Adrenal gland (tissue), 19 donors: ENCODE measurements at places on chromosomes 1 and 21.

- no peak for DNase-seq
Measured at GRCh38 chr21:29271927-29272333, 26.8 kb upstream of the BACH1 start.

GRCh38 chr1:239566074-239566473 lies 179.7 kb downstream of the CHRM3 start:
- no peak for DNase-seq

DNA sequence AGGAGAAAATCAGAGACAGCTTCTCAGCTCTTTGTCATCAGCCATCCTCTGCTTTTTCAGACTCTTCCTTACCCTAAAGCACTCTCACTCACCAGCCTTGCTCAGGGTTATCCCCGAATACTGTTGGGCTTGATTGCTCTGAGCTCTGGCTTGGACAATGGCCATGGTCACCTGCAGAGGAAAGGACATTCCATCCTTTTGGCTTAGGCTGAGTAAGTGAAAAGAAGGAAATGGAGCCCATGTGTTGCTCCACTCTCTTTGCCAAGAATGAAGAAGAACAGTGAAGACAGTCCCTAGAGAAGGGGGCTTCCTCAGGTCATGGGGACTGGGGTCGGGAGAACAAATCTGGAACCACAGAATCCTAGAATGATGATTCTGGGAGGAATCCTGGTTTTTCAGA lies 2.3 kb downstream of the MTMR11 start:
- no peak for DNase-seq

DNA sequence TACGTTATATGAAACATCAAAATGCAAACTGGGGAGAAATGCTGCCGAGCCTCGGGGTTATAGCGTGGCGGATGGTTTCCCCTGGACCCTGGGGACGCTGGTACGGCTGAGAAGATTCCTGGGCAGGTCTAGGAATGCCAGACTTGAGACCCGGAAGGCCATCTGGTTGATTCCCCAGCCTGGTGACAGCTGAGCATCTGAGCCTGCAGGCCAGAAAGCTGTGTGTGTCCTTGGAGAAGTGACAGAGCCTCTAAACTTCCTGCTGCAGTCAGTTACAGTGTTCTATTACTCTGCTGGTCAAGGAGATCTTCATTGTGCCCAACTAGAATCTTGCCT lies 2.3 kb downstream of the VASH2 start:
- DNase-seq, result no peak
